ENCODE measurements at places on chromosomes 7 and 10. TPM values are rescaled to one million over a fixed set of nuclear protein-coding genes. Genes with fewer than 3 reads are reported as not detected.

The GBX1 gene
- total RNA-seq = not detected

The CHRM2 gene
- 1.4 TPM for total RNA-seq

The HSPA12A gene
- total RNA-seq = 3.0 TPM

The A1CF gene
- not detected for total RNA-seq

The OPN1SW gene
- total RNA-seq = not detected

The TET1 gene
- 2.4 TPM for total RNA-seq

The MICALL2 gene
- 64.9 TPM for total RNA-seq

The WNT16 gene
- not detected for total RNA-seq

The COL28A1 gene
- total RNA-seq = not detected

- no peak for DNase-seq
These were observed 9.3 kb upstream of the ZC3HAV1L start for GRCh38 chr7:139044813-139045794.

DNA sequence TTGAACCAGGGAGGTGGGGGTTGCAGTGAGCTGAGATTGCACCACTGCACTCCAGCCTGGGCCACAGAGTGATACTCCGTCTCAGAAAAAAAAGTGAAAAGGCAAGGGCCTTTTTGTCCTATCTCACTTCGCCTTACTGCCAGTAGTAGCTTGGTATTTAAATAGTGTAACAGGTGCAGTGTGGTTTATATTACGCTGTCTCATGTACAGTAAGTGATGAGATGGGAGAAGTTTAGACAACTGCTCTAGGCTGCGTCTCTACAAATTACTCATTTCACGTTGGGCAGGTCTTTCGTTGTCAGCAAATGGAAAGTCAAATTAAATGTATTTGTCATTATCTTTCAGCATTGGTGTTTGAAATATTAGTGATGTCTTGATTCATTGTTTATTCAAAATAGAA, 15.5 kb upstream of the PFKFB3 start:
- DNase-seq = no peak

GRCh38 chr10:127757033-127757432, 20.0 kb downstream of the FOXI2 start:
- DNase-seq = no peak

- no peak for DNase-seq
These were observed 1291.6 kb upstream of the AUTS2 start for GRCh38 chr7:68306692-68307107.

- DNase-seq = no peak
These were observed 56.0 kb upstream of the MACROH2A2 start for GRCh38 chr10:69996611-69997010.

DNA sequence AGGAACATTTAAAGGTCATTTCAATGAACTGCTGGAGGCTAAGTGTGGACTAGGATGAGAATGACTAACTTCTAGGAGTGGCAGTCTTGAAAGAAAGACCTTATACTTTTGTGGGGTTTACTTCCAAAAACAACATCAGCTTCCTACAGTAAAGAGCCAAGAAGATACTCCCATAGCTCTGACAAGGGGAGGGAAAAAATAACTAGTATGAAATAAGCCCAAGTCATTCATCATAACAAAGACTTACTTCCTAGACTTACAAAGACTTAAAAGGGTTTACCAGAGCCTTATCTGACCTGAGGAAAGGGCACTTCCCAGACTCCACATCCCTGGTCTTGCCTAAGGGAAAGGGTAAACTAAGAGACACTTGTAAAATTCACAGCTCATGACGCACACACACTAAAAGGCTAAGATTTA, 31.7 kb downstream of the ARHGAP12 start:
- no peak for DNase-seq

DNA sequence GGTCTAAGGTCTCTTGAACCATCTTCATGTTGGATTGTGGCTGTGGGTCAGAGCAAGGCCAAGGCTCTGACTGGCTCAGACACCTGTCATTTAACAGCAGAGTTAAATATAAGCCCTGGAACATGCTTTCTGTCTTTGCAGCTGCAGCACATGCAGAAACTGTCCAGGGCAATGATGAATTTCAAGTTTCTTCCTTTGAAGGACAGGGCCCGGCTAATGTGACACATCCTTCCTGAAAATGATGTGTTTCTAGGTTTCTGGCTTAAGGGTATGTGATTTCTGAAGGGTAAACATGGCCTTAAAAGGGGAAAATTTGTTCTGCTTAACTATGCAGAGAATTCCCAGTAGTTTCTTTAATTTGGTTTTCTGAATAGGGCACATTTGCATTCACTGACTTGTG, 34.0 kb upstream of the SLC35B4 start:
- no peak for DNase-seq

DNA sequence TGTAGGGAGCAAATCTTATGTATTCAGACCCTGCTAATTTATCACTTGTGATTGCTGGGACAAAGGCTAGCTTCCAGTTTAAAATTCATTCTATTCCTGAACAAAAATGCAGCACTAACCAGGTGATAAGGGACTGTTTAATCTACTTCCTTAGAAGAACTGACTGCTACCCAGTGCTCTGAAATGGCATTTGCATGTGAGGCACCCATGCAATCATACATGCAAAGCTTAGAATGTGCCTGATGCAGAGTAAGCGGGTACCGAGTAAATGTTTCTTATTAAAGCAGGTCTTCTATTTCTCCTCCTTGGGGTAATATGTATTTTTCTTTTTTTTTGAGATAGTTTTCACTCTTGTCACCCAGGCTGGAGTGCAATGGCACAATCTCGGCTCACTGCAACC, 54.5 kb downstream of the NEURL1 start:
- no peak for DNase-seq

- DNase-seq = no peak
These were observed 239.4 kb downstream of the TNS3 start for GRCh38 chr7:47342296-47343060.

GRCh38 chr10:124183617-124184016, 90.2 kb upstream of the CHST15 start:
- DNase-seq = no peak

DNA sequence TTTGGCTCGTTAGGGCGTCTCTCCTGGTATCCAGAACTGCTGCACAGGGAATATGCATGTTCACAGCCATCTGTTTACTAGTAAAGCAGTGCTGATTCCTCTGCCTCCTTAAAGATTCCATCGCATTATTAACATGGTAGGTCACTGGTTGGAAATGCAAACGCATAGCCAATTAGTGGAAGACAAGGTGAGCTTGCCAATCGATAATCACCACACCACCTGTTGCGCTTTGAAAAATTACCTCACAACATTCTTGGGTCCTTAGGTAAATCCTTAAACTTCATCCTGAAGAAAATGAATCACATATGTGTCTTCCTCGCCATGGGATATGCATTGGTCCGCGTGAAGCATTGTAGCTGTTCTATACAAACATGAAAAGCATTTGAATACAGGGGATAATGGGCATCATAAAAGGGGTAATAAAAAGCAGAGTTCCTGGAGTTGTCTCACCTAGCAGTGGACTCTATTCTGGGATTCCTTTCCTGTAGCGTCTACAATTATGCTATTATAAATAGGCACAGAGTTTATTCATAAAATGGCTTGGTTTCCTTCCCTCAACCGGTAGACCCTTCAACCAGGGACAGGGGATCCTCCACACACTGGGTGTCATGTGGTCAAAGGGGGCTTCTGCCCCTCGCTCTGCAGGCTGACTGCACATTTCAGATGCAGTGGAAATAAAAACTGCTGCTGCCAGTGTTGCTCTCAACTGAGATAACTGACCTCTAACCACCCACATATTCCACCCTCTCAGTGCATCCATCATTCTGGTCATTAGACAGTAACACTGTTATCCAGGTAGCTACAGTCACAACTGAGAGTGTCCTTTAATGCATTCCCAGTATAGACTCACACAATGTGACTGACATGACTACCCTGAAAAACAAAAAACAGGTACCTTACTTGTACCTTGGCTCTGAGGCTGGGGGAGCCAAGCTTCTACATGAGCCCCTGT, 389.2 kb upstream of the NFE2L3 start:
- DNase-seq = no peak

- no peak for DNase-seq
These were observed 761.5 kb upstream of the C7orf33 start for GRCh38 chr7:147829016-147829415.

GRCh38 chr7:45920502-45921380, at the start of gene IGFBP3:
Gene IGFBP3 (minus strand): TSS chr7:45921272. CDS start chr7:45921140, 132 bp downstream.
- no peak for DNase-seq

DNA sequence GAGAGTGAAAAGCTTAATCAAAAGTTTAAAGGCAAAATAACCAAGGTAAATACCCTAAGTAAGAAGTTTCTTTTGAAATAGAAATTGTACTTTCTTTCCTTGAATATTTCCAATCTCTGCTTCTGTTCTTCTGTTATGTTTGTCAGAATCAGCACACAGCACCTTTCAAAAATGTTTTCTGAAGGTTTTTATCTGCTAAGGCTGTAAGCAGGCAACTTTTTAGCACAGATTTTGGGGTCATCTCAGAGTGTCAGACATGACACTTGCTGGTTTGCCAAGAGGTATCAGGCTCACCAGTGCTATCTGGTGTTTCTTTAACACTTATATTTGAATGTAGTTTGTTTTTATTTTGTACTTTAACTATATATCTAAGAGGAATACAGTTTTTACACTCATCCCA, 94.2 kb downstream of the CDK6 start:
- DNase-seq = no peak

- no peak for DNase-seq
These were observed 103.7 kb upstream of the AOAH start for GRCh38 chr7:36827726-36828703.

DNA sequence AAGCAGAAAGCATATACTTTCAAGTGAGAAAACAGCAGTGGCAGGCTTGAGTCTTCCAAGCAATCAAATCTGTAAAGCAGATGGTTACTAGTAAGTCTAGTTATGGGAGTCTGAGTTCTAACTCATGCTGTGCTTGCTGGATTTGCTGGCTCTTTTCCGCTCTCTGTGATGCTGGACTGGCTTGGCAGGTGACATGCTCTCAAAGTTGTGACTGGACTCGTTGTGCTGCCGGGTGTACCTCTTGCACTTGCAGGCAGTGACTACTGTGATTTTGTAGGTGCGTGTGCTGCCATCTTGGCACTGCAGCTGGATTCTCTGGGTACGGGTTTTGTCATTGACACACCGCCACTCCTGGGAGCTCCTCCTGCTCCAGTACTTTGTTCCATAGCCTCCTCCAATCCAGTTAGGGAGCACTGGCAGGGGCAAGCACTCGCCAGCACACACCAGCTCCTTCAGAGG, 3.1 kb downstream of the SOSTDC1 start:
- DNase-seq = no peak

DNA sequence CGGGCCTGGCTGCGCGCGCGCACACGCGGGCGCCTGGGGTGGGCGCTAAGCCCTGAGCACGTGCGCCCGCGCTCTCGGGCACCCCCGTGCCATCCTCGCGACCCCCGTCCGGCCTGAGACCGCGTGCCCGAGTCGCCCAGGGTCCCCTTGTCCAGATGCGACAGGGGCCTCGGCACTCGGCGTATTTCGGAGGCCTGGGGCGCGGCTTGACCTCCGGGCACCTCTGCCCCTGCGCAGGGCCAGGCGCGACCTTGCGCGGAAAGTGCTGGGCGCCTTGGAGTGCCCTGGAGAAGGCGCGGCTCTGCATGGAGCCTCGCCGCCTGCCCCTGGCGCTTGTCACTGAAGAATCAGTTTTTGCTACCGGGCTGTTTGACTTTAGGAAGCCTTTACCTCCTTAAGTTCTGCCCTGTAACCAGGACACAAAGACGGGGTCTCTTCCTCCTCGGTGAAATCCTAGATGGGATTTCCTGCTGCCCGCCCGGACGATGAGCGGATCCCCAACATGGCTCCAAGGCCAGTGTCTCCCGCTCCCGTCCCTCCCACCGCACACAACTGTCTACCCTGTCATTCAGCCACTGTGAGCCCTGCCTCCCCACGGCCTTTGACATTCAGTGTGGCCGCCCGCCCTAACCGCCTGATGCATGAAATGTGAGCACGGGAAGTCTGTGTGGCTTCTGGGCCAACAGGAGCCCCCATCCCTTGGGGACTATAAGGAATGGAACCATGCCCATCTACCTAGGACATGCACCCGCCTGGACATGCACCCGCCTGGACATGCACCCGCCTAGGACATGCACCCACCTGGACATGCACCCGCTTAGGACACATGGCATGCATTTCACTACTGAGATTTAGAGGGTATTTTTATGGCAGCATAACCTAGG, 1.1 kb upstream of the STK32C start:
- no peak for DNase-seq

DNA sequence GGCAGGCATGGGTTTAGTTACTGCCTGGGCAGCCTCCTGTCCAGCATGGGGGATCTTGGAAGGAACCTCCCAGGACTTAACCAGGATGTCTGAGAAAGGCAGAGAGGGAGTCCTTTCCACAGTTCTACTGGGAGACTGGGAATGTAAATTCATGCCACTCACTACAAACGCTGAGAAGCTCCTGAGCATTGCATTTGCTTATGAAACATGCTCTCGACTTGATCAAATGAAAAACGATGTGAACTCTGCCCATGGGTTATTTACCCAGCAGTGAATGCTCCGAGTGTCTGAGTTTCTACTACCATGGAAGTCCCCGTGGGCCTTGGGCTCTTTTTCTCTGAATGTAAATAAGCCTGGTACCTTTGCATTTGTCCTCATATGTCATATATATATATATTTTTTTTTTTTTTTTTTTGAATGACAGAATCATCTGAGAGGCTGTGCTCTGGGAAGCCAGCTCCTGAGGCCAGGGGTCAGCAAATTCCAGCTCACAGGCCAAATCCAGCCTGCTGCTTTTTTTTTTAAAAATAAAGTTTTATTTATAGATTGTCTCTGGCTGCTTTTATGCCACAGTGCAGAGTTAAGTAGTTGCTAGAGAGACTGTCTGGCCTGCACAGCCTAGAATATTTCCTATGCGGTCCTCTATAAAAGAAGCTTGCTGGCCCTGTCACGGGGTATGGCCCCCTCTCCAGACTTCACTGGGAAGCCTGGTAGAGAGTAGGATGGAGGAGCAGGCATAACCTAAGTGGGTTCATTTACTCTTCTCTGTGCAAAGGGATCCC, 21.4 kb upstream of the RAPGEF5 start:
- no peak for DNase-seq

DNA sequence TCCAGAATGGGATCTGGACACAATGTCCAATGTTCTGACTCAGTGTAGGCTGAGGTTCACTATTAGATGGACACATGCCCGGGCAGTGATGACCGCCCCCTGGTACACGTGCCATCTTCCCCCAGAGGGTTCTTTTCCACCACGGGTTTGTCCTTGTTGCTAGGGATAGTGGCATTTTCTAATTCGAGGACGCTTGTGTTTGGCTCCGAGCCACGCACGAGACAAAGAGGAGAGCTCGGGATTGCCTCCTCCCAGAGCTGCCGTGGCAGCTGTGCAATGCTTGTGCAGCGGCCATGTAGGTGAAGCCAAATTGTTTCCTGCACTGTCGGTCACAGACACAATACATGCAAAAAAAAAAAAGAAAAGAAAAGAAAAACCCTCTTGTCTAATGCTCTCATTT, 207.5 kb downstream of the PAXIP1 start:
- no peak for DNase-seq

GRCh38 chr7:43123457-43123856, 11.0 kb downstream of the HECW1 start:
- DNase-seq = no peak

Measured in glomerular endothelial cell (primary cell).